ENCODE measurements at places on chromosomes 6 and 20.
A peak's percentile ranks its signal among the peaks of the same experiment; 100 is the strongest.

- DNase-seq = peak; percentile 53
Measured at GRCh38 chr6:36340618-36341454, 4.1 kb upstream of the BNIP5 start.

- DNase-seq = no peak
Measured at GRCh38 chr6:93341900-93342613, 77.3 kb downstream of the EPHA7 start.

- peak; percentile 47 for DNase-seq
Measured at GRCh38 chr6:53360093-53360912, 11.6 kb upstream of the ELOVL5 start.

- DNase-seq = no peak
Measured at GRCh38 chr6:2111162-2111677, 134.2 kb downstream of the GMDS start.

- DNase-seq = no peak
Measured at GRCh38 chr6:83862776-83863471, 3.4 kb downstream of the CYB5R4 start.

DNA sequence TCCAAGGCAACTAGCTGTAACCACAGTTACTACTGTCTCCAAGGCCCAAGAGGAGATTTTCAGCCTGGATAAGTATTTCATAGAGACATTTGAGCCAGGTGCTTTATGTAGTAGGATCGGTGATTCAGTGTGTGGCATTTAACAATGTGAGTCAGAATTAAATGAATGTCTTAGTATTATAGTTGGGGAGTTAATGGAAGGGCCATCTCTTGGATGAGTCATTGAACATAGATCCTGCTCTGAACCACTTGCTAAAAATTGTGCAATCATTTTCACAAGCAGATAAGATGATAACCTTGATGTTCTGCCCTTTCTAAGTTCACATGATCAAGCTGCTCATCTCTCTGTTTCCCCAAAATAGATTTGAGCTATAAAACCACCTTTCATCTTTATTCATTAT lies 668.9 kb upstream of the CITED2 start:
- peak; percentile 90 for DNase-seq

- no peak for DNase-seq
Measured at GRCh38 chr6:11706171-11706570, 72.4 kb downstream of the ADTRP start.

DNA sequence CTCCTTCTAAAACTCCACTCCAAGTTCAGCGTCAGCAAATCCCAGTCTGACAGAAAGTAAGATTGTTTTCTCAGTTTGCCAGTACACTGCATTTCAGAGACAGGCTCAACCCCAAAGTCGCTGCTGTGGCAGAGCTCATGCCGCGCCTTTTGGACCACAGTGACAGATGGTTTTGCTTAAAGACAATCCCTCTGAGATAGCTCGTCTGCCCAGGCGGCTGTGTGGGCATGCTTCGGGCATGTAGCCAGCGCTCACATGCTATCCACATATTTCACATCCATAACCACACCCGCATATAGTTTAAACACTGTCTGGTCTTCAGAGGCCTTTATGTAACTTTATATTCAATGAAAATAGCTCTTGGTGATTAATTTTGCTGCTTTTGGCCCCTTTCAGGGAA lies 14.7 kb upstream of the PXDC1 start:
- no peak for DNase-seq

GRCh38 chr6:110738899-110739365 lies 76.3 kb downstream of the CDK19 start:
- peak; percentile 53 for DNase-seq

- no peak for DNase-seq
Measured at GRCh38 chr20:17985388-17986018, 16.7 kb downstream of the MGME1 start.

DNA sequence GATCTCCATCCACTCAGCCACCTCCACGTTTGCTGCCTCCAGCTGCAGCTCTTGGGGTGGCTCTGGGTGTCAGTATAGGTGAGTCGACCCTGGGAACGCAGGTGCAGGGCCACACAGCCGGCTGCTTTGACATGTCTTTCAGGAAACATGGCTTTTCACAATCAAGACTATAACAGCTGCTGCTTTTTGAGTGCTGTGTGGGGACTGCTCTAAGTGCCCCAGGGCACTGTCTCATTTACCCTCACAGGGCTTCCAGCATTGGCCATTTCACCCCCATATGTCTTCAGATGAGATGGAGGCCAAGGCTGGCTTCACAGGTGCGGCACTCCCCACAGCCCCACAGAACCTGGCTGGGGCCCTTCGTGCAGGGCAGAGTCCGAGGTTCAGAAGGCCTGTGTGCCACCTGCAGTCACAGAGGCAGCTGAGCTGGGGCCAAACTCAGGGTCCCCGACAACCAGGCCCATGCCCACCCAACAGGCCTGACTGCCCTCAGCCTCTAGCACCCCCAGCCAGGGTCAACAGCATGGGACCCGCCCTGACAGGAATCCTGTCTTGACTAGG lies 14.9 kb upstream of the CST7 start:
- DNase-seq = no peak

- no peak for DNase-seq
Measured at GRCh38 chr20:35776513-35777101, 4.8 kb downstream of the PHF20 start.

- DNase-seq = no peak
Measured at GRCh38 chr20:64105846-64106434, 1.4 kb downstream of the NPBWR2 start.

- DNase-seq = no peak
Measured at GRCh38 chr20:4844325-4844724, 122.6 kb downstream of the PRND start.

DNA sequence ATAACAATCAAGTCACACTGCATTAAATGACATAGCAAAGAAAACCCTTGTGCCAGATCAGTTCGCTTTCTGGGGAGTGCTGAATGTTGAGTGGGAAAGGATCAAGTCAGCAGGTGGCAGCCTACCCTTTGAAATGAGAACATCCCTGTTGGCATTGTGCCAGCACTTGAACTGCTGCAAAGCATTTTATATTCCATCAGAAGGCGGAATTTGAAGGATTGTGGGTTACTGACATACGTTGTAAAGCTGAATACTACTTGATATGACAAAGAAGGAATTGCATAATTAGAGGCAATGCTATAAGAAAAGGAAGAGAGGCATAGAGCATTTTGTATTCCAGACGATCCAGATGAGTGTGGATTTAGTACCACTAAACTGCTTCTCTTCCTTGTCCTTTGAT lies 26.5 kb downstream of the BCKDHB start:
- DNase-seq = peak; percentile 69

- no peak for DNase-seq
Measured at GRCh38 chr6:137236581-137237355, 17.6 kb upstream of the IFNGR1 start.

DNA sequence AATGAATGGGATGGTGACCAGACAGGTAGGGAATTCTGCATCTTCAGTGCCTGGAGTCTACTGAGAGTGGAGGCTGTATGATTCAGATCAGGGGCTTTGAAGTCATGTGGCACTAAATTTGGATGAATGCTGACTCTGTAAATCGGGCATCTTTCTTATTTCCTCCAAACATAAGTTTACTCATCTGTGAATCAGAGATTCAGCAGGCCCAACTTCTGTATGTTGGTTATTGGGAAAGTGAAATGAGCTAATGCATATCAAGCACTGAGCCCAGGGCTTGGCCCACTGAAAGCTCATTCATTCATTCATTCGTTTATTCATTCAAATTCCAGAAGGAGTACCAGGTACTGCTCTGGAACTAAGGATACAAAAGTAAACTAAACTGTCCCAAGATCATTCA lies 192.3 kb upstream of the RIN2 start:
- no peak for DNase-seq

DNA sequence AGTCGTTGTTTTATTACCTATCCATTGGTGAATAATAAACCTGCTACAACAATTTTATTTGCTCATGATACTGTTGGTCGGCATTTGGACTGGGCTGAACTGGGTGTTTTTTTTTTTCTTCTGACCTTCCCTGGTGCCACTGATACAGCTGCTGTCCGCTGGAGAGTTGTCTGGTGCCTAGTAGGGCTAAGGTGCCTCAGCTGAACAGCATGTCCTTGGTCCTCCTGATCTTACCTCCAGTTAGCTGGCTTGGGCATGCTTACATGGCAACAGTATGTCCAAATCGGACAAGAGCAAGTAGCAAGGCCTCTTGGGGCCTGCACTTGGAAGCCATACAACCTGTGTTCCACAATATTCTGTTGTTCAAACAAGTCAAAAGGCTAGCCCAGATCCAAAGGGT lies 563.4 kb downstream of the BMP2 start:
- DNase-seq = no peak

DNA sequence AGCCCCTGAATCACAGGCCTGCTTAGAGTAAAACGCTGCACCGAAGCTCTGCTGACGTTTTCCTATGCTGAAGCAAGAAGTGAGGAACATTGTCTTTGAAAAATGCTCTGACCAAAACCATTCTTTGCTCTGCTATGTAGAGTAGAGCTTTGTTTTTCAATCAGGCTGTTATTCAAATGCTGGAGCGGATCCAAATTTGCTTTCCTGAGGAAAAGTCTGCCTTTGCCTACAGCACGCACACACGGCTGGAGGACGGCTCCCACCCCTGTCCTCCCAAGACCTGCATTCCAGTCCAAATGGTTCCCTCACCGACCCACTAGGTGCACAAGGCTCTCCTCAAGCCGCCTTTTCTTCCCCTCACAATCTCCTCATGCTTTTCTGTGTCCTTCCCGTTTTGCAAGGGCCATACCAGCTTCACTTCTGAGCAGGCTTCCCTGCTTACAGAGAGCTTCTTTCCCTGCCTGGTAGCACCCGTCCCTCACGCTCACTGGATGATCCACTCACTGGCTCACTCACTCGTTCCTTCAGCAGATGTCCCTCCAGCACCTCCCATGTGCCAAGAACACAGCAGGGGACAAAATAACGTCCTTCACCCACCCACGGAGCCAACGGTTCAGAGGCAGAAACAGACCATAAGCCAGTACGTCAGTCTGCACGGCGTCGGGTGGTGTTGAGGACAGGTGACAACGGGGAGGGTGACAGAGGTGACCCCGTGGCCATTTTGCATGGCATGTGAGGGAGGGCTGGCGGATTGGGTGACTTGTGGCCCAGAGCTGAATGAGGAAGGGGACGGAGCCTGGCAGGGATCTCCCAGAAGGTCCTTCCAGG lies 137.9 kb upstream of the NEDD9 start:
- no peak for DNase-seq

DNA sequence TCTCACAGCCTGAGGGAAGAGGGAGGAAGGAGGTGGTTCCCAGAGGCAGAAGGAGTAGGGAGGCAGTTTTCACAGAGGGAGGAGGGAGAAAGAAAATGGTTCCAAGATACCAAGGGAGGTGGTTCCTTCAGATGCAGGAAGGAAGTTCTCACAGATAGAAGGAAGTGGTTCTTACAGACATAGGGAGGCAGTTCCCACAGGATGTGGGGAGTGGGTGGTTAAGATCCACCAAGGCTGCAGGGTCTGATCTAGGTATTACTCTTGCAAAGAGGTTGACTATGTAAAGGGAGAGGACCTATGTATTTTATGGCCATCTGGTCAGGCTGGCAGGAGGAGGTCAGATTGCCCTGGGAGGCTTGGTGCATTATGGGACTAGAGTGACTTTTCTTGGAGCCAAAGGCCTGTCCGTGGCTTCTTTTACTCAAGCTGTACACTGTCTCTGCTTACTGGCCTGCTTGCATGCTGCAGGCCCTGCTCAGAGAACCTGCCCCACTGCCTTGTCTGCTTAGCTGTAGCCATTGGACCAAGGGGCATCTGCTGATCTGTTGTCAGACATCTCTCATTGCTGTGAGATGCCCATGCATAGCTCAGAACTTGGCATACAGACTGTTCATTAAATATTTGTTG lies 283.7 kb downstream of the DHX35 start:
- DNase-seq = no peak

GRCh38 chr20:45890985-45891983 lies at the start of the genes CTSA and NEURL2:
Gene CTSA, plus strand, starts transcription at chr20:45891335. Its CDS starts 234 bp downstream, at chr20:45891569.
Gene NEURL2, minus strand, starts transcription at chr20:45891208. Its CDS starts 217 bp downstream, at chr20:45890991.
- peak; percentile 86 for DNase-seq

DNA sequence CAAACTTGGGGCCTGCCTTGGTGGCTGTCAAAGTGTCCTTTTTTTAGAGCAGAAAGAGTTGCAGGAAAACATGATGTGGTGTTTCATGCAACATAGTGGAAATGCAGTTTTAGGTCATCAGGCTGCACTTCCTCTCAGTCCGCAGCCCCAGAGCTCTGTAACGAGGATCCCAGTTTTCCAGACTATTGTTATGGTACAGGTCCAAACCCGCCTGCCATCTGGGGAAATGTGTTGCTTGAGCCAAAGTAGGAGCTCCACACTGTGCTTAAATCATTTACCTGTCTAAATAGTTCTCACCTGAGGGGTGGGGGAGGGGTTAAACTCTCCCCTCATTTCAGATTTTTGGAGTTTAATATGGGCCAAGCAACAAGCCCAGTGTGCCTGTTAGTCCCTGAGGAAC lies 59.8 kb downstream of the GOPC start:
- DNase-seq = no peak

GRCh38 chr6:124223611-124224345 lies 420.1 kb downstream of the NKAIN2 start:
- DNase-seq = peak; percentile 5

- DNase-seq = peak; percentile 50
Measured at GRCh38 chr6:37538107-37538506, 38.4 kb upstream of the CCDC167 start.

GRCh38 chr20:53816872-53817398 lies 223.3 kb upstream of the ZNF217 start:
- no peak for DNase-seq

GRCh38 chr20:59145247-59145923 lies 18.2 kb upstream of the ZNF831 start:
- DNase-seq = no peak

DNA sequence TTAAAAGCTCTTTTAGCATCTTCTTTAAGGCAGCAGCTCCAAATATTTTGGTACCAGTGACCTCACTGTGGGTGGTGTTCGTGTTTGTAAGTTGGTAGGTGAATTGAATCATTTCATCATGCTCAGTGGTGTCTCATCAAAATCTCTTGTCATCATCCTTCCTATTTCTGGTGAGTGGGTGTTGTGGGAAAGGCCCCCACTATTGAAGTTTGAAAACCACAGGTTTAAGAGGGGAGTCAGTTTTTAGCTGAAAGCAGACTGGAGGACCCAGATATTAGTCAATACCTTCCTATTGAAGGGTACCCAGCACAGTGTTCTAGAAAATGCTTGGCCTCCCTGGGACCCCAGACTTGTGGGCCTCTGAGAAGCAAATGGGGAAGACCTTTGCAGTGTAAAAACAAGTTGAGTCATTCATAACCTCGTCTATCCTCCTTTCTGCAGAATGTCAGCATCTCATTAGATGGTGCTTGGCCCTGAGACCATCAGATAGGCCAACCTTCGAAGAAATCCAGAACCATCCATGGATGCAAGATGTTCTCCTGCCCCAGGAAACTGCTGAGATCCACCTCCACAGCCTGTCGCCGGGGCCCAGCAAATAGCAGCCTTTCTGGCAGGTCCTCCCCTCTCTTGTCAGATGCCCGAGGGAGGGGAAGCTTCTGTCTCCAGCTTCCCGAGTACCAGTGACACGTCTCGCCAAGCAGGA lies 3.7 kb downstream of the PIM1 start:
- no peak for DNase-seq
